ENCODE measurements at places on chromosomes 12 and 14.

DNA sequence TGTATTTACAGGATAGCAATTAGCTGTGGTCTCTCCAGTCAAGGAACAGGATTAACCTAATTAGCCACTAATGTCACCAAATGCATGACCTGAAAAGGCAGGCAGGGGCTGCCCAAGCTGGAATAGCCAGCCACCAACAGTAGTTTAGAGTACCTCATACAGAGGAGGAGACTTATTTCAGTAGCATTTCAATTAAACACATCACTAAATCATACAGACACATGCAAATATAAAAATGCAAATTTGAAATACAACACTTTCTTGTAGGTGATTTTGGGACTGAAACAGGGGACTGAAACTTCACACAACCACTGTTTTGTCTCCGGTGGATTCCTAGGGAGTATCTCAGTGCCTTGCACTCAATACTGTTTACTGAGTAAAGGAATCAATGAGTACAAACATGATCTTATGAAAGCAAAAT, 636 bp upstream of the IFNG-AS1 start:
- no peak for DNase-seq

DNA sequence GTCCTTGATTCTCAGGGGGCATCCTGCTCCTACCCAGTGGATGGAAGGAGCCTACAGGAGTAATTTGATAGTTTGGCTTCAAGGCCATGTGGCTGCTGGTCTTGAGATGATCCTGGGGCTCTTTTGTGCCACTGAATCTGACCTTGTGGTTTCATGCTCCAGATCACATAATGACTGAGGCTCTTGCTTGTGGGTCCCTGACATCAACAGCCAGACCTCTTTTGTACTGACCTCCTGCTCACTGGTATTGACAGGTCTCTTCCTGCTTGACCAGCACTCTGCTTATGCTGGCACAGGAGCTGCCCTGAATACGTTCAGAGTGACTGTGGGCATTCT, 23.2 kb upstream of the JPH4 start:
- no peak for DNase-seq

GRCh38 chr14:93090826-93091555, 24.7 kb downstream of the ITPK1 start:
- DNase-seq = no peak

DNA sequence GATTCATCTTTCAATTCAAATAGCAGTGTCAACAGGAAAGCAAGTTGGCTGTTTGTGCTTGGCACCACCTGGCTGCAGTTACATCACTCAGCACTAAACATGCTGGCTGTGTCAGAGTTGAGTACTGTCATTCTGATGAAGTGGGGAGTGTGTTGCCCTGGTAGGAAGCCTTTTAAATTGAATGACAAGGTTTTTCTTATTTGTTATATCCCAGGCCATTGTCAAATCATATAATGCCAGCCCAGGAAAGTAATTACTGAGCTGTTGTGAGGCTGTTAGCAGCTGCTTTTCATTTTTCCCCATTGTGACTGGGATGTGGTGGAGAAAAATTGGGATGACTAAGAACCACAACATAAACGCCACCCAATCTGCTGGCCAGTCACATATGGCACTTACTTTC, 106.5 kb upstream of the PRKD1 start:
- DNase-seq = no peak

DNA sequence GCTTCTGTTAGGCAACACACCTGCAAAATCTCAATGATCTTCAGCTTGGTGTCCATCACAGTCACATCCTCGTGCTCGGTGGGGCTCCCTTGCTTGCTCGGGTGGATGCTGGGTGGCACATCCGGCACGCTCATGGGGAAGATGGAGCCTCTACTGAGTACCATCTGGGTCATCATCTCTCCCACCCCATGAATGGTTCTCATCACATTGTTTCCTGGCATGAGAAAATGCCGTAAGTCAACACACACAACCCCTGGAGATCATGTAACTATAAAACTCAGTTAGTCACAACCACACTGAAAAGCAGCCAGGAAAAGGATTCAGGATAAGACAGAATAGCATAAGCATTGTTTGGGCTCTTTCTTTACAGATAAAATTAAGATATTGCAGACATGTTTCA, 201.1 kb downstream of the ITPR2 start:
- DNase-seq = no peak

GRCh38 chr14:103023881-103024473, 33.4 kb downstream of the CDC42BPB start:
- DNase-seq = no peak
